Dorsolateral prefrontal cortex (tissue), 122 donors: ENCODE measurements at places on chromosomes 1 and 21. TPM values are rescaled to one million over a fixed set of nuclear protein-coding genes. Genes with fewer than 3 reads are reported as not detected.

DNA sequence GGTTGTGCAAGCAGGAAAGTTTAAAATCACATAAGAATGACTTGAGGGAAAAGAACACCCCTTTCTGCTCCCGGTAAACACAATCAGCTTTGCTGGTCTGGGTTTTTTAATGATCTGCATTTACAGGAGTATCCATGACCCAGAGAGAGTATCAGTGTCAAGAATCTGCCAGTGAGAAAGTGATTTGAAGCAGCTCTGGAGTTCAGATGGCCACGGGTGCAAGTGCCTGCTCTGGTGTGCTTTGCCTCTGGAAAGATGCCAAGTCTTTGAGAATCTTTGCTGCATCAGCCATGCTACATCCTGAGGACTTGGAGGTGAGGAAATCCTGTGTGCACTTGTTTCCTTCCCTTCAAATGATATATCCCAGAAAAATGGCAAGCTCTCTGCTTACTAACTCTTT lies 18.6 kb upstream of the MYSM1 start:
- DNase-seq: no peak

MRAP gene
- 0.60 TPM for total RNA-seq

DNA sequence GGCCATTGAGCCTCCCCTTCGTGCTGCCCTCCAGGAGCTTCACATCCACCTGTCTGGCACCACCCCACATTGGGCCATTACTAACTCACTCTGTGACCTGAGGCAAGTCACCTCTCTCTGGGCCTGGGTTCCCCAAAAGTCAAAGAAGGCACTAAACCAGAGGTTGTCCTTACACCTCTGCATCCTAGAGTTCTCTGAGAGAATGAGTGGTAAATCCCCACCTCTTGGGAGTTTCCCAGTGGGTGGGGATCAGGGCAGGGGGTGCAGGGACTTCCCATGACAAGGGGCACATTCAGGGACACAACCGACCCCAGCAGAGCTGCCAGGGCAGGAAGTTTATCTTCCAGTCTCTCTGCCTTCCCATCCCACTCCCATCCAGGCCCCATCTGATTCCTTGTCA lies 99.7 kb downstream of the EPHB2 start:
- DNase-seq: no peak

DNA sequence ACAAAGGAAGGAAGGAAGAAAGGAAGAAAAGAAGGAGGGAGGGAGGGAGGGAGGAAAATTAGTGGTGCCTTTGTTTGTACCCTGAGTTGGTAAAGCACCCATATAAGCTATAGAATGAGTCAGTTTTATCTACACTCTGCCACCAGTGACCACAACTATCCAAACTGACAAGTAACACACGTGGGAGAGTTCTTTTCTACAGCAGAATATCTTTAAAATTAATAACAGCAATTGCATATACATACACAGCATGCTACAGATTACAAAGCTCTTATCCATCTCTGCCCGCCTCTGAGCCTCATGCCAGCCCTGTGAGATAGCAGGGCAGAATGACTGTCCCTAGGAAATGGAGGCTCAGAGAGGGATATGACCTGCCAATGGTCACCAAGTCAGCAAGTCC lies 20.3 kb downstream of the CDCP2 start:
- no peak for DNase-seq

GRCh38 chr21:38669186-38669585 lies 136.5 kb upstream of the ETS2 start:
- DNase-seq: no peak

DNA sequence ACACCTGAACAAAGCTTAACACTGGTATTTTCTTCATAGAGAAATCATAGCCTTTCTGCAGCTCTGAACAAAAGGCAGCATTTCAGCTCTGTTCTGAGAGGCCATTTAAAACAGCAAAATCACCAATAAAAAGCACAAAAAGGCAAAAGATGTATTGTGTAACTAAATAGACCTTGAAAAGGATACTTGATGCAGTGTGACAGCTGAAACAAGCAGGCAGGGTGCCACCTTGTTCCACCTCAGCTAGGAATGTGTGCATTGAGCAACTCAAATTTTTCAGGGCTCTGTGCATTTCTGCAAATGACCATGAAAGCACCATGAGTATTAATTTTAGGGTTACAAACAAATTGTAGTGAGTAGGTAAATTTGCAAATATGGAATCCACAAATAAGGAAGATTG lies 65.8 kb downstream of the RHOU start:
- no peak for DNase-seq

DNA sequence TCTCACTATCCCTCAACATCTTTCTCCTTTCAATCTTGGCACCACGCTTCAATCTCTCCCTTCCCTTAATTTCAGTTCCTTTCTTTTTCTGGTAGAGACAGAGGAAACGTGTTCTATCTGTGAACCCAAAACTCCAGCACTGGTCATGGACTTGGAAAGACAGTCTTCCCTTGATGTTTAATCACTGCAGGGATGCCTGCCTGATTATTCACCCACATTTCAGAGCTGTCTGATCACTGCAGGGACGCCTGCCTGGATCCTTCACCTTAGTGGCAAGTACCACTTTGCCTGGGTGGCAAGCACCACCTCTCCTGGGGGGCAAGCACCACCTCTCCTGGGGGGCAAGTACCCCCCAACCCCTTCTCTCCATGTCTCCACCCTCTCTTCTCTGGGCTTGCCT lies 27.8 kb downstream of the SELL start:
- no peak for DNase-seq

PTPRU gene
- 49.5 TPM for total RNA-seq

RAB25 gene
- total RNA-seq: 1.3 TPM

HSD3B2 gene
- not detected for total RNA-seq

OR2L2 gene
- 3.1 TPM for total RNA-seq

MTF1 gene
- total RNA-seq: 18.7 TPM

DNA sequence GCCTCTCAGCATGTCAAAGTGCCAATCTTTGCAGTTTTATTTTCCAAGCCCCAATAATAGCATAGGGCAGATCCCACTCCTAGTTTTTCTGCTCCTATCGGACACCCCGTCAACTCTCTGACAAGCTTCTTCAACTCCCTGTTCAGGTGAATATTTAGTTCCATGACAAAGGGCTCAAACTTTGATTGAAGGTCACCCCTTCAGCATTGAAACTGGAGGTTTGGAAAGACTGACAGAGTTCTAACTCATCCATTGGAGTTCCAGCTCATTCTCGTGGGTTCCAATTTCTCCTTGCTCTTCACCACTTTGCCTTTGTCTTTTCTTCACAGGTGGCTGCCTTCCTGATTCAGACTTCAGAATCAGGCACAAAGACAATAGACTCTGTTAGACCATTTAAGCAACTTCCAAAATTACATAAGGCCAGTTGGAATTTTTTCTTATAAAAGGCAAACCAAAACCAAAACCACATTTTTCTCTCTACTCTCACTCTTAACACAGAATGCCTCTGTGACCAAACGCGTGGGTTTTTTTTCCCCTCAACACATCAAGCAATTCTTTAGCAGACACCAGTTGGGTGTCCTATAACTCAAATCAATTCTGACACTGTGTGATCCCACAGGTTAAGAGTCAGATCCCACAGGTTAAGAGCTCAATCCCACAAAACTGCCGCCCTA lies 169.3 kb upstream of the USP25 start:
- DNase-seq: no peak

GRCh38 chr1:92259350-92259749 lies 39.4 kb downstream of the GLMN start:
- DNase-seq: no peak

LIPI gene
- not detected for total RNA-seq

DNA sequence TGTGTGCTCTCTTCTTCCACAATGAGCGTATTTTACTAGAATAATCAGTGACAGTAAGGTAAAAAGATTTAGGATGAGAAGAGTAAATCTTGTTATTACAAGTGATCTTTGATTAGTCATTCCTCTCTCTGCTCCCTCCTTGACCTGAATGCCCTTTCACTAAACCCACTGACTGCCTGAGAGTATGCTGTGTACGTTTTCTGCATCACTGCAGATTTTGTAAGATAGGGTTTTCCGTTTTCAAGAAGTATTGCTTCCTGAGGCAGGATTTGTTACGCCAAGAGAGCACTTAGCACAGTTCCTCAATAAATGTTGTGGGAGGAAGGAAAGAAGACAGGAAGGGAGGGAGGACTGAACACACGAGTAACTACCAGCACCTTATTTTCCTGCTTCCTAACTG lies 7.7 kb upstream of the LAMB3 start:
- DNase-seq: no peak

DNA sequence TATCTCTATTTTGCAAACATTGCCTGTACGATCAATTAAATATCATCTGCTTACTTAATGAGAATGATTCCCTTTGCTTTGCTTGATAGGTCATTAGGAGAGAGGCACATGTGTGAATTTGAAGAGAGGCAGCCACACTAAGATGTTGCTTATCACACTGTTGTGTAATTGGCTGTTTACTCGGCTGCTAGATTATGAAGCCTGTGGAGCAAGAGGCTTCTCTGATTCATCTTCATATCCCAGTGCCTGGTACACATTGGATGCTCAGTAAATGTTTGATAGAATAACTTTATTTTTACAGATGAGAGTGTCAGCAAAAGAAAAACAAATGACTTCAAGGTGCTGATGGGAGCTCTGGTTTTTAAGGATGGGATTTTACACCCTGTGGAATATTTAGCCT lies 156.2 kb upstream of the C8B start:
- no peak for DNase-seq

RAB3GAP2 gene
- 51.1 TPM for total RNA-seq

- DNase-seq: no peak
These were observed 86.5 kb downstream of the C1orf21 start for GRCh38 chr1:184473176-184473966.

- DNase-seq: no peak
These were observed 11.2 kb downstream of the IFT25 start for GRCh38 chr1:53934170-53934765.

DNA sequence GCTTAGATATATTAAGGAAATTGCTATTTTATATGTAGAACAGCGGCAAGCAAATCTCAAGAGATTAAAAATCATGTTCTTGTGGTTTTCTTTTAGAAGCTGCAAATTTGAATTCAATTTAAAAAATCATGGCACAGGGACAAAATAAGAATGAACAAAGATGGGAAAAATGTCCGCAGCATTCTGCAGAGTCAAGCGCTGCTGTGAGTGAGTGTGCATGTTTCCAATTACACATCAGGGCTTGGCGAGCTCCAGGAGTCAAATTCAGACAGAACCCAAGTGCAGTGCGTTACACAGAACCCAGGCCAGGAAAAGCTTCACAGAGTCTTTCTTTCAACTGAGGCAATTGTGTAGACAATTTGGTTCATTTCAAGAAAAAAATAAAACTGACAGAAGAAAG lies 33.3 kb upstream of the ERG start:
- DNase-seq: no peak

FH gene
- total RNA-seq: 39.0 TPM

C1orf167 gene
- not detected for total RNA-seq

GRCh38 chr1:112677501-112677900 lies 3.0 kb downstream of the MOV10 start:
- no peak for DNase-seq

ROR1 gene
- 3.0 TPM for total RNA-seq

DNA sequence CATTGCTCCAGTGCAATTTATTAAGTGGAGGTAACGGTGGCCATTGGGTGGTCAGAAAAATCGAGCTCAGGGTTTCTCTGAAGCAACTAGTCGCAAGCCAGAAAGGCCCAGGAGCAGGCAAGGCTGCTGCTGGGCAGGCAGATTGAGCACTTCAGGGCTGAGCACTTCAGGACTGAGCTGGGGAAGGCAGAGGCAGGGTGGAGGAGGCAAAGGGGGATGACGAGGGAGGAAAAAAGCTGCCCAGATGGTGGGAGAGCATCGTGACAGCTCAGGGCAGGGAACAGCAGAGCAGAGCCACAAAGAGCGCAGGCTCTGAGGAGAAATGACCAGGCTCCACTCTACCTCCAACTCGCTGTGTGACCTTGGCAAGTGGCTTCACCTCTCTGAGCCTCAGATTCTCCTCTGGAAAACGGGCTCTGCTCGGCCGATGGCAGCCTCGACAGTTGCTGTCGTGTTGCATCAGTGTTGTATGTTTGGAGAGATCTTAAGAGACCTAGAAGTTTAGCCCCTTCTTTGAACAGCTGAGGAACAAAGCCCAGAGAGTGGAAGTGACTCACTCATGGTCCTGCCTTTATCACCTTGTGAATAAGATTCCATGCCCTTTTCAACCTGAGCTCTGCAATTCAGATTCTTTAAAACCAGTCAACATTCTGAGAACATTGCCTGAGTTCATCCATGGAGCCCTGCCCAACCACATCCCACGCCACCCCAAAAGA lies 141.4 kb downstream of the SYF2 start:
- DNase-seq: no peak

DNA sequence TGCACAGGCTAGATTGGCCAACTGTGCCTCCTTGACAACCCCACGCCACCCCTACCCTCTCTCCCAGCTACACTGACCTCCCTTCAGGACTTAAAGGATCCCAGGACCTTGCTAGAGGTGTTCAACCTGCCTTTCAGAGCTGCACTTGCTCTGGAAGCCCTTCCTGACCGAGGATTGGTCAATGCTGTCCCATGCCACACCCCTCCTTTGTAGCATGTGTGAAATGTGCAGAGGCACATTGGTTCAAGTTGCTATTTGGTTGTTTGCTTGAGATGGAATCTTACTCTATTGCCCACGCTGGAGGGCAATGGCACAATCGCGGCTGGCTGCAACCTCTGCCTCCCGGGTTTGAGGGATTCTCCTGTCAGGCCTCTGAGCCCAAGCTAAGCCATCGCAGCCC lies 21.8 kb downstream of the ACTA1 start:
- no peak for DNase-seq

- no peak for DNase-seq
These were observed 131.5 kb downstream of the RNF220 start for GRCh38 chr1:44536357-44537209.

VWA1 gene
- total RNA-seq: 67.9 TPM

KLHDC7A gene
- total RNA-seq: not detected
